ENCODE measurements at places on chromosomes 7 and 10. TPM values are rescaled to one million over a fixed set of nuclear protein-coding genes. Genes with fewer than 3 reads are reported as not detected.

The NKX2-3 gene
- total RNA-seq = not detected

The HGF gene
- total RNA-seq = not detected

The ZNF853 gene
- total RNA-seq = not detected

The C10orf105 gene
- total RNA-seq = not detected

The LRRN3 gene
- total RNA-seq = not detected

The NPY4R gene
- total RNA-seq = not detected

The ANLN gene
- total RNA-seq = 64.3 TPM

The OR6B1 gene
- not detected for total RNA-seq

The NEUROD6 gene
- total RNA-seq = not detected

The REEP3 gene
- total RNA-seq = 51.8 TPM

The HOXA6 gene
- total RNA-seq = 2.0 TPM

The GPR15LG gene
- total RNA-seq = not detected

Data from MCF 10A (cell line).